ENCODE measurements at places on chromosomes 2 and 18.
A peak's percentile ranks its signal among the peaks of the same experiment; 100 is the strongest.

- DNase-seq = no peak
These were observed 59.9 kb upstream of the STPG4 start for GRCh38 chr2:47214990-47215389.

DNA sequence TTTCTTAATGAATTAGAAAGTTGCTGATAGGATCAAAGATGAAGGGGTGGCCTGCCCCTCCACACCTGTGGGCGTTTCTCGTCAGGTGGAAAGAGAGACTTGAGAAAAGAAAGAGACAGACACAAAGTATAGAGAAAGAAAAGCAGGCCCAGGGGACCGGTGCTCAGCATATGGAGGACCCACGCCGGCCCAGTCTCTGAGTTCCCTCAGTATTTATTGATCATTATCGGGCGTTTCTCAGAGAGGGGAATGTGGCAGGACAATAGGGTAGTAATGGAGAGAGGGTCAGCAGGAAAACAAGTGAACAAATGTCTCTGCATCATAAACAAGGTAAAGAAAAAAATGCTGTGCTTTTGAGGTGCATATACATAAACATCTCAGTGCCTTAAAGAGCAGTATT lies 144.3 kb downstream of the CCDC102B start:
- no peak for DNase-seq

DNA sequence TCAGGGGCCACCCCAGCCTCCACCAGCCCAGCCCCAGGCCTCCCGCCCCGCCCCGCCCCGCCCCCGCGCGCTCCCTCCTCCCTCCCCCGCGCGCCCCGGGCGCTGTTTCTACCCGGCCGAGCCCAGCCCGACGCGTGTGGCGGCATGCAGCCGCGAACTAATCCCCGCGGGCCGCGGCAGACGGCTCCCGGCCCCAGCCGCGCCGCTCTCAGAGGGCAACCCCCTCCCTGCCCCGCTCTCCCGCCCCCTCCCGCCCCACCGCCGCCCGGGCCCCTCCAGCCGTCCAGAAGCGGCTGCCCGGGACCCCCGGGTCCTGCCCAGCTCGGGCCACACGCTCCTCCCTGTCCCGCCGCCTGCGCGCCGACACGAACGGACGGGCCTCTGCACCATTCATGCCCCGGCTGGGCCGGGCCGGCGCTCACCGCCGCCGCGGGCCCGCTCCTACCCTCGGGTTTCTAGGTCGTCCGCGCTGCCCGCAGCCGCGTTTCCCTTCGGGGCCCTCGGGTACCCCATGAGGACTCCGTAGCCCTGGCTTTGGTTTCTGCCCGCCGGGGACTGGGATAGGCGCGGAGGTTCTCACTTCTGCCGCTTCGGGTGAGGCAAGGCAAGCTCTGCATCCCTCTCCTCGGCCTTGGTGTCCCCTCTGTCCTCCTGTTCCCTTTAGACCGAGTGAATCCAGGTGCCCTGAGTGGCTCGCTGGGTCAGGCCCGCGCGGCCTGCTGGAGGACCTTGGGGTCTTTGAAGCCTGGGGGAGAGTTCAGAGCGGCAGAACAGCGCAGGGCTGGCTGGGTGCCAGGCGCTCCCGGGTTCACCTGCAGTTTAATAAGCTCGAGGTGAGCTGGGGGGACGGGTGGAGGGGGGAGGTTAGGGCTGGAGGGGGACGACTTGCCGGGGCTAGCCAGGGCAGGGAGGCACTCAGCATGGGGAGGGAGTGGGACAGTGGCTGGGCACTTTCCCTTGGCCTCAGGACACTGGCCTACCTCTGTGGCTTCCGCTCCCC lies 3.1 kb downstream of the WNT10A start:
- DNase-seq = no peak

DNA sequence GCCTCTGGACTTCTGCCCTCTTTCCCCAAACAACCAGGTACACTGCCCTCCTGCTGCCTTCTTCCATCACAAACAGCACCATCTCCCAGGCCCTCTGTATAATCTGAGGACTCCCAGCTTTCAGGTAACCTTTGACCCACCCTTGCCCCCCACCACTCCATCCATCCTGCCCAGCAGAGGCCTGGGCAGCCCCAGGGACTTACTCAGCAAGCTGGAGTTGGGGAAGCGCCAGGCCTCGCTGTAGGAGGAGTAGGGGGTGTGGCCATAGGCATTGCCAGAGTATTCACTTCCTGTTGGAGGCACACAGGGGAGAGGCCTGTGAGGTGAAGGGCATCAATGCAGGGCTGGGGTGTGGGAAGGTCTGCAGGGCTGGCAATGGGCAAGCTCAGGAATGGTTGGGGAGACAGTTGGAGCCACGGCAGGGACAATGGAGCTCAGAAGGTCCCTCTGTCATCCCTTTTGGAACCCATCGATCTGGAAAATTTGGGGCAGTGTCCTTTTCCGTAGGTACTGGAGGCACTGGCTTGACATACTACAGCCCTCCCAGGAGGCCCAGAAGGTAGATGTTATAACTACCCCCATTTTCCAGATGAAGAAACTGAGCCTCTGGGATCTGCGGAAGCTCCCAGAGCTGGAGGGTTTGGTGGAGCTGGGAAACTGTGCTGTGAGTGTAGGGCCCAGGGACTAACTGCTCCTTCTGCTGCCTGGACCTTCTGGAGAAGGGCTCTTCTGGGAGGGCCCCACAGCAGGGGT lies 46.3 kb downstream of the PSD4 start:
- DNase-seq = peak; percentile 41

DNA sequence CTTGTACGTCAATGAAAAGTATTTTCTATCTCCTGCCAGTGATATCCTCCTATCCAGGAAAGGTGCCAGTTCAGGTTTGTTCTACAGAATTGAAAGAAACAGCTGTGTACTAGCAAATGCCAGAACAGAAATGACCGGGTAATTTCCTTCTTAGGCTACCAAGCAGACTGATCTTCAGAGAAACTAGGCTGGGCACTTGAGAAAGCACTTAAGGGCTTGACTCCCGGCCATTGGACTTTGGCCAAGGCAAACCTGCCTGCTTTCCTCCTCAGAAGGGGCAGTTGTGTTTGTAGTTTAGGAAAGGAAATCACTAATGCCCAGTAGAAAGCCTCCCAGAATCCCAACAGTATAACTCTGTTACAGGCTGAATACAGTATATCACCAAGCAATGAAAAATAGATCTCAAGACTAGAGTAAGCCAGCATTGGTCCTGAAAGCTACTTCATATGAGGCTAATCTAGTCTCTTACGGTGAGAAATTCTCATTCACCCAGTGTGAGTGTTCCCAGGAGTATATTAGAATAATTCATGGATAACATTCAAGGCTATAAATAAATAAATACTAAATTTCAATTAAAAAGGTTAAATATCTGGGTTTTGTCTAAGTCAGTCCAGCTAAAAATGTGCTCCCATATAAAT lies 43.0 kb upstream of the COL5A2 start:
- no peak for DNase-seq

DNA sequence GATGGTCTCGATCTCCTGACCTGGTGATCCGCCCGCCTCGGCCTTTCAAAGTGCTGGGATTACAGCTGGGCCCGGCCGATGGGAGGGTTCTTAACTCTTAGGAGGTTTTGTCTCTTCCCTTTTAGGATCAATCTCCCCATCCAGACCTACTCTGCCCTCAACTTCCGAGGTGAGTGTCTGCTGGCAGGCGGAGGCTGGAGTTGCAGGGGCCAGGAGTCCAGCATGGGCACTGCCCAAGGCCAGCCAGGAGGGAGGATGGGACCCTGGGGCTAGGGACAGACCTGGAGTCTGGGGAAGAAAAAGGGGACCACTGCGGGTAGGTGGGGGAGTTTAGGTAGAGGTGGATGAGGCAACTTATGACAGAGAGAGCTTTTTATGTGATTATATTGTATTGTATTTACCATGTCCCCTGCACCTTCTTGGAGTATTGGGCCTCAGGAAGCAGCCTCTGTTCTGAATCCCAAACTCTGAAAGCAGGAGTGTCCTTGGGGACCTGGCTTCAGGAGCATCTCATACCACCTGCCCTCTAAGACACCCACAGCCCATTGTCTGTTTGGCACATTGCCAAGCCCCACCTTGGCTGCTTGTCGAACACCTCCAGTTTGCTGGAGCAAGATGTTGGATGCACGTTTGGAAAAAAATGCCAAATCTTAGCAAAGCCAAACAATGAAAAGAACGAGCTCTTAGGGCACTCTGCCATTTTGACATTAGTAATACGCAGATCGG lies 5.6 kb downstream of the DES start:
- DNase-seq = no peak

DNA sequence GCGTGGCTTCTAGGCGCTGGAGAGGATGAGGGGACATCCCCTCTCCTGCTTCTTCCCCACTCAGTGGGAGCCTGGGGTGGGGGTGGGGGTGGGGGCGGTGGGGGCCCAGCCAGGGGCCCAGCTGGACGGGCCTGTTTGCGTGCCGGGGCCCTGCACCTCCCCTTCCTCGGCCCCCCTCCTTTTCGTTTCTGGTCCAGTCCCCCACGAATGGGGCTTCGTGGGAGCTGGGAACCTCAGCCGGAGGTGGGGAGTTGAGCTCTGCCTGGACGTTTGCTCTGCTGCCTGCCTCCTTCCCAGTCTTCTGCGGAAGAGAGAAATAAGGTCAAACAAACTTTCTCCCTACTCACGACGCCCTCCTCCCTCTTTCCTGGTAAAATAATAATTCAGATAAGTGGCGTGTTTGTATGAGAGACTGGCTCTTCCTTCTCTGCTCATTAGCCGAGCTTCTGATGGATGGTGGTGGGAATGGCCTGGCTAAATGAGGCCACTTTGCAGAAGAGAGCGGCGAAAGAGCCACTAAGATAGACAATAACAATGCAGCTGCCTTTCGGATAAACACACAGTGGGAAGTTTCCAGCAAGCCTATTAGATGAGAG lies 782 bp downstream of the MTA3 start:
- peak; percentile 21 for DNase-seq

DNA sequence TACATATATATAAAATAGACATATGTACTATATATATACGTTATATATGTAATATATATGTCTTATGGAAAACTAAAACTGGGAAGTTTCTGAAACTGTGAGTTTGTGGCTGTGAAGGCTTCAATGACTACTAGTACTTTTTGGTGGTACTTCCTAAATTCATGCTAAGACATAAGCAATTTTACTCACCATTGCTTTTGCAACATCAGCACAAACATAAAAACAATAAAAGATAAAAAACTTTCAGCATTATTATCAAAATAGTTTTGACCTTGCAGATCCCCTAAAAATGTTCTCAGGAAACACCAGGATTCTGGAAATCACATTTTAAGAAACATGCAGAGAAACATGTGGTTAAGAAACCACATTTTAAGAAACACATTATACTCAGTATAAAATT lies 269.9 kb downstream of the PID1 start:
- no peak for DNase-seq

GRCh38 chr2:55585451-55586080 lies 31.9 kb downstream of the PPP4R3B start:
- peak; percentile 58 for DNase-seq

- DNase-seq = no peak
These were observed 74.6 kb upstream of the FOSL2 start for GRCh38 chr2:28318023-28318422.

- no peak for DNase-seq
These were observed 15.1 kb downstream of the HOXD3 start for GRCh38 chr2:176172007-176172894.

GRCh38 chr2:213995400-213996105 lies 415.3 kb upstream of the VWC2L start:
- peak; percentile 91 for DNase-seq

DNA sequence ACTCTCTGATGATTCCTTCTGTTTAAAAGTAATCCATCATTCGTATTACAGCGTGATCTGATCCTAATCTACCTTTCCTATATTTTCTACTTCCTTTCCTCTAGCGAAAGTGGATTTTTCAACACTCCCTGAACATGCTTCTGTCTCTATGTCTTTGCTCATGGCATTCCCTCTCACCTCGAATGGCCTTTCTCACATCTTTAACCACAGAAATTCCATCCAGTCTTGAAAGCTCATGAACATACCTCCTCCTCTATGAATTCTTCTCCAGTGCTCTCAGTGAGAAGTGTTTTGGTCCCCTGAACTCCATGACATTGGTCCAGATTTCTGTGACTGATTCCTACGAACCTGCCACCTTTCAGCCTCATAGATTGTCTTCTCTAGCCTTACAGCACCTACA lies 323.2 kb downstream of the RAD51AP2 start:
- peak; percentile 4 for DNase-seq

DNA sequence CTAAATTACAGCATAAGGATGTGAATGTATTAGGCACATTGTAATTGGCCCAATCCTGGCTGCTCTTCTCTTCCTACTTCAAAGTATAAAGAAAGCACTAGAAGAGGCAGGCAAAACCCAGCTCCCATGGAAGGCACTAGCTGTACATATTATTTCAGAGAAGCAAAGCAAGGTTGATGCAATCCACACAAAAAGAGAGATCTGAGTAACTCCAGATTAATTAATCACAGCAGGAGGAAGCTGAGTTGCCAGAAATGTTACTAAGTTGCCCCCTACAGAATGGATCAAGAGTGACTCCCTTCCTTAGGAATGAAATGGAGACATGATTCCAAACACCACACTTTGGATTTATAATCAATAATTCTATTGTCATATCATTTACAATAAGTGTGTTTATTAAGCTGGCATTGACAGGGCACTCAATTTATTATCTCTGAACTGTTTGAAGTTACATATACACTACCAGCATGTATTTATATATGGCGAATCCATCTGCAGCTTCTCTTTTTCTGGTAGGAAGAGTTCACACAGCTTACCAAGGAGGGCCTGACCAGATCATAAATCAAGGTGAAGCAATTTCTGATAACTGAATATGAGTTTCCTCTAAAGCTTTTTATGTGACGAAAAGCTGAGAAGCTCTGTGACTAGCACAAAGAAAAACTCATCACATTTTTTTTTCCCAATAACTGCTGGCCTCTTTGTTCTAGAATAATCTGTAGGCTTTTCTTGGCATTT lies 393.1 kb upstream of the LYPD1 start:
- DNase-seq = peak; percentile 77

DNA sequence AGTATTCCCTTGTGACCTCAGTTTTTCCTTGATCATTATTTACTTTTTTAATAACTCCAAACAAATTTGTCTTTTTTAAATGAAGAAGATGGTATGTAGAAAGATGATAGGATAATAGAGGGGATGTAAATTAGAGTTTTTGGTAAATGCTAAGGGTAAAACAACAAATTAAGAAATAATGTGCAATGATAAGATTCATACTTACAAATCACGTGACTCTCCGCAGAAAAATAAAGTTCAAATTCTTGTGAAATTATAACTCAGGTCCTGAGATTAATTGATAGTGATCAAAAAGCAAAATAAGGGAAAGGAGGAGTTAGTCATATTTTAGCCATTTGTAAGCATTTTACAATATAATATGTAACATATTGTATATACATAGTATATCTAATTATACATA lies 304.1 kb upstream of the KCNH7 start:
- no peak for DNase-seq
